Effector CD8-positive, alpha-beta T cell (primary cell): ENCODE measurements at places on chromosomes 1 and 21.

DNA sequence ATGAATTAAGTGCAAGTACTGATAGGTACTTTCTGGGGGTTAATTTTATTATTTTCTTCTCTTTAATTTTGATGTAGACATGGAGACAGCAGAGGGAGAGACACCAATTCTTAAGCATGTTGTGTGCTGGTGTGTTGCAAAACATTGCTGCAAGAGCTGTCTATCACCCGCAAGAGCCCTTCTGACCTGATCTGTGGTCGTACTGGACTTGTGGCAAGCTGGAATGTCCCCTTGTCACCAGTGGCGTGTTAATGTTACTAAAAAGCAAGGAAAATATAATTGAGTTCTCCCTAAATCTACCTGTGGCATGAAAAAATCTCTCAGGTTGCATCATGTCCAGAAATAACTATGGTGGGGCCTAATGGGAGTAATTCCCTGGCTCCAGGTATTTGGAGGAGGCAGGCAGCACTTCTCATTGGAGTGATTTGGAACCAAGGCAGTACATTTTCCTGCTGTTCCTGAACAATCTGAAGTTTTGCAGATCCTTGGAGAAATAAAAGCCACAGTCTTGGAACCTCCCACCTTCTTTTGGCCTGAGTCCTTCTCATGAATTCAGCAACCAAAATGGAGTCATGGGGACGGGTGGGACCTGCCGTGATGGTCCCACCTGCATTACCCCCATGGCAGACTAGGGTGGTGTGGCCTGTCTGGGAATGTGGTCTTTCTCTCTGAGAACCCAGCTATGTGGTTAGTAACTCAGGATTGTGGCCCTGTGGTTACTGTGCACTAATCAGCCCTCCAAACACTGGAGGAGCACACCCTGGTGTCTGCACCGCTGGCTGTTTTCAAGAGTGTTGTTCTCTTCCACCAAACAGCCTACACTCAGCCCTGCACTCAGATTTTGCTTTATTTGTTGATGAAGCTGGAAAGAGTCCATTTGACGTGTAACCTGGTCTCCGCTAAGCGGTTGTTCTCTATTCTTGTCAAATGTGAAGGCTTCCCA is 57.4 kb downstream of the GALNT2 start:
- no peak for DNase-seq

- DNase-seq = no peak
Measured at GRCh38 chr21:34582506-34583150, 32.3 kb downstream of the RCAN1 start.

GRCh38 chr1:31101147-31101502 is 35.6 kb upstream of the PUM1 start:
- DNase-seq = no peak

GRCh38 chr1:245961137-245961540 is 545.9 kb downstream of the SMYD3 start:
- no peak for DNase-seq

DNA sequence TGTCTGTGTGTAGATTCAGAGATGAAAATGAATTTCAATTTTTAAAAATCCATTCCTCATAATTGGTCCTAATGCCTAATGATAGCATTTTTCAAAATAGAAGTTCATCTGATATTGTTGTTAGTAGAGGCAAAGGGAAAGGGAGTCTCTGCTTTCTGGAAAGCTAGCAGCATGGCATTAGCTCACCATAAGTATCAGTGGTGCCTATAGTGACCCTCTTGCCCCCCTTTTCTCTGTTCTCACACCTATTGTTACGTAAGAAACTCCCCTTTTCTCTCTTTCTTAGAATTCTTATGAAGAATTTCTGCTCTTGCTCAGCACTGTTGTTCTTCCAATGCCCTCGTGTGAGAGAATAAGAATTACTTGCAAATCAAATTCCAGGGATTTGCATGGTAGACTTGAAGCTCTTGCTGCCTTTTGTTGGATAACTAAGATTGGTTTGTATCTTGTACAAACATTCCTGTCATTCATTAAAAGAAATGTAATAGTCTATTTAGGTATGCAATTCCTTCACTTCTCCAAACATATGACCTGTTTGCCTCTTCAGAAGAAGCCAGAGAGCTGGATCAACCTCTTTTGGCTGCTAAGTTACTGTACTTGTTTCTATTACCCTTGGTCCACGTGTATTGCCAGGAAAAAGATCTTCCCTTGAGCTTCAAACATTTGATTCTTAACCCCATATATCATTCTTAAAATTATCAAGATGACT is 69.2 kb upstream of the MAGI3 start:
- DNase-seq = no peak

DNA sequence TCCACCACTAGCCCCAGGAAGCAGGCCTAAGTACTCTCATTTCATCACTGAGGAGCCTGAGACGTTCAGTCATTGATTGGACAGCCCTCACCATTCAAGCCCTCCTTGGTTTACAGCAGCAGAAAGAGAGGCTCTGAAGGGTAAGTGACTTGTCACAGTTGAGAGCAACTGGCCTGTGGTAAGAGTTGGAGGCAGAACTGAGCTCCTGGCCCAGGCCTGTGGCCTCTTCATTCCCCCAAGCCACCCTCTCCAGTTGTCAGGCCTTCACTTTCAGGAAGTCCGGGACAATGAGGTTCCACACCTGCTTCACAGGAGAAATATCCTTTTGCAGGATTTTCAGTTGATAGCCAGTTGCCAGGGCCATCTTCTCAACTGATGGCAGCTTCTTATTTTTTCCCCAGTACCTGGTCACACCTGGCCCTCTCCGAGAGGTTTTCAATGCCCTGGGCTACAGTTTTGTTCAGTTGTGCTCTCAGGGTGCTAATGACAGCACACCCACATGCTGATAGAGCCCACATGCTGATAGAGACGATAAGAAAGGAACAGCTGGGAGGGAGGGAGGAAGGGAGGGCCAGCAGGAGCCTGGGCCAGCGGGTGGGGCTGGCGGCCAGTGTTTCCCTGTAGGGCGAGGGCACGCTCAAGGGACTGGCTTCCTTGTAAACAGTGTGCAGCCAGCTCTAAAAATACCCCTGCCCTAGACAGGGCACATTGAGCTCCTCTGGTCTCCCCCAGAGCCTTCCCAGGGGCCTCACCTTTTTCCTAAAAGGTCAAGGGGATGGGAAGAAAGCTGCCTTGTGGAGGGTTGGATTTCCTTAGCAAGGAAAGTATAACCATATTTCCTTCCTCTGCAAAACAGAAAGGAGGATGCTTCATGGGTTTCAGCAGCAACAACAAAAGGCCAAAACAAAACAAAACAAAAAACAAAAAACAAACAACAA is 112.7 kb upstream of the JUN start:
- no peak for DNase-seq

DNA sequence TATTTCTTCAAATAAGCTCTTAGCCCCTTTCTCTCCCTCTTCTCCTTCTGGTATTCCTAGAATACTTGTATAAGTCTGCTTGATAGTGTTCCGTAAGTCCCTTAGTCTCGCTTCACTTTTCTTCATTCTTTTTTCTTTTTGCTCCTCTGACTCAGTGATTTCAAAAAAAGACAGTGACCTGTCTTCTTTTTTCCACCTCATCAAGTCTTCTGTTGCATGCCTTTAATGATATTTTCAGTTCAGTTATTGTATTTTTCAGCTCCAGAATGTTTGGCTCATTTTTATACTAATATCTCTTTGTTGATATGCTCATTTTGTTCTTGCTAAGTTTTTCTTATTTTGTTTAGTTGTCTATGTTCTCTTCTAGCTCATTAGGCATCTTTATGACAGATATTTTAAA is 97.7 kb downstream of the POFUT2 start:
- DNase-seq = no peak
